Brain (organoid and tissue), 16 donors: ENCODE measurements at places on chromosomes 16 and 17. TPM values are rescaled to one million over a fixed set of nuclear protein-coding genes. Genes with fewer than 3 reads are reported as not detected.

Gene TNS4
- polyA plus RNA-seq, result not detected

Gene RMI2
- 43.1 TPM for polyA plus RNA-seq

DNA sequence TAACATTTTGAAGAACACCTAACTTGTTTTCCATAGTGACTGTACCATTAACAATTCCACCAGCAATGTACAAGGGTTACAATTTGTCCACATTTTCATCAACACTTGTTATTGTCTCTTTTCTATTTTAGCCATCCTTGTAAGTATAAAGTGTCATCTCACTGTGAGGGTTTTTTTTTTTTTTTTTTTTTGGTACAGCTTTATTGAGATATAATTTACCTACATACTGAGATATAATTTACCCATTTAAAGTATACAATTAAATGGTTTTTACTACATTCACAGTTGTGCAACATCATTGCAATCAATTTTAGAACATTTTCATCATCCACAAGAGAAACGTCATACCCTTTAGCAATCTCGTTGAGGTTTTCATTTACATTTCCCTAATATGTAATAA is 17.9 kb upstream of the TMIGD1 start:
- DNase-seq, result no peak

GRCh38 chr16:63361032-63361624 is 1324.9 kb upstream of the CDH8 start:
- peak; percentile 83 for DNase-seq

DNA sequence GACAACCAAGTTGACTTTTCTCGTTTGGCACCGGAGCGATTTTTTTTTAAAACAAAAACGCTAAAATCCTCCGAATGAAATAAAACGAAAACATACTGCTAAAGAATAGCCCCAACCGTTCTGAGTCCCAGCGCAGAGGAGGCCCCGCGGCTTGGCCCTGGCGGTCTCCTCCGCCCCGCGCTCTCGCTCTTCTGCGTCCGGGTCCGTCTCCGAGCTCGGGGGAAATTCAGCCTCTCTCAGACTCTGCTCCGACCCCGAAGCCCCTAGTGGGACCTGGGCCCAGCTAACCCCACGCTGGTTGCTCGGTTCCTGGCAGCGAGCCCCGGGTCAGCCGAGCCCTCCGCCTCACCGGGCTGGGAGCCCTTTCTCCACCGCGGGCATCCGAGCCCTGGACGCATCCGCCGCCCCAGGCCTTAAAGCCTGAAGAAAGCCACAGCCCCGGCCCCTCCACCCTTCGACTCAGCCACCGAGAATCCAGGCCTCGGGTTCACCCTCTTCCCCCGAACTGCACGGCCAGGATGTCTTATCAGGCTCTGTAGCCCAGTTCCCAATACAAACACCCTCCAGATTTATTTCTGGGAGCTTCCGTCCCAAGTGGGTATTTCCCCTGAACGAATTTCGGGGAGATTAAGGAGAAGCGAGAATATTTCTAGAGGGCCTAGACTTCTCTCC is 1.2 kb downstream of the TBX2 start:
- peak; percentile 46 for DNase-seq

GRCh38 chr17:10664571-10664970 is 7.5 kb upstream of the MYH3 start:
- no peak for DNase-seq

- no peak for DNase-seq
These were observed 2.2 kb downstream of the ALDOC start for GRCh38 chr17:28574526-28574925.

Gene ALDOA
- polyA plus RNA-seq, result 1,509 TPM

- DNase-seq, result peak; percentile 37
These were observed 219.1 kb downstream of the STX8 start for GRCh38 chr17:9356488-9356911.

Gene NEUROD2
- 8.1 TPM for polyA plus RNA-seq

- DNase-seq, result no peak
These were observed 13.8 kb upstream of the DLX4 start for GRCh38 chr17:49955157-49955556.

GRCh38 chr17:27423651-27424050 is 32.6 kb upstream of the KSR1 start:
- no peak for DNase-seq

Gene CMTM1
- 1.1 TPM for polyA plus RNA-seq

DNA sequence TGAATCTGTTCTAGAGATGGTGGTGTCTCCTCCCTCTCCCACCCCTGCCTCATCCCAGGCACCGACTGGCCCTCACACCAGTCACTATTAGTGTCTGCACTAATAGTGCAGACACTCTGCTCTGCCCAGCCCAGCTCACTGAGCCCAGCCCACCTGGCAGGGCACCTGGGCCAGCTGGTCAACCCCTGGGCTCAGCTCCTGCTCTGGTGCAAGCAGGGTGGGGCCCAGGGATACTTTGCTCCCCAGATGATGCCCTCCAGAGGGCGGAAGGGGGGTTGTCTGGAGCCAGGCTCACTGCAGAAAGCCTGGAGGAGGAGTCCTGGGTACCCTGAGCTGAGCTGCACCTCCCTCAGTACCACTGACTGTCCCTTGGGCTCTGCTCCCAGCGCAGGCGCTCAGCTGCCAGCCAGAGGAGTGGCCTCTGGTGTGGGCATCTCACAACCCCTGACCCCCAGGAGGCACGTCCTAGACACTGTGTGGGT is 14.5 kb downstream of the RAB11FIP4 start:
- no peak for DNase-seq
